ENCODE measurements at places on chromosomes 16 and 17. TPM values are rescaled to one million over a fixed set of nuclear protein-coding genes. Genes with fewer than 3 reads are reported as not detected.
A peak's percentile ranks its signal among the peaks of the same experiment; 100 is the strongest.

The DPEP2 gene
- total RNA-seq: not detected

The TSR3 gene
- 66.2 TPM for total RNA-seq

The CHST6 gene
- 22.4 TPM for total RNA-seq

The TP53TG3F gene
- total RNA-seq: not detected

The MRPL45 gene
- total RNA-seq: 47.5 TPM

The SLFN11 gene
- 17.6 TPM for total RNA-seq

The SCARF1 gene
- total RNA-seq: 1.1 TPM

The PPL gene
- total RNA-seq: 0.26 TPM

The RND2 gene
- total RNA-seq: 17.8 TPM

The MT1A gene
- total RNA-seq: not detected

The CTRB2 gene
- not detected for total RNA-seq

The C17orf67 gene
- total RNA-seq: 2.4 TPM

The HS3ST2 gene
- not detected for total RNA-seq

The CHRNE gene
- total RNA-seq: 0.21 TPM

GRCh38 chr17:74922172-74922571, 883 bp downstream of the USH1G start:
- no peak for DNase-seq

- no peak for DNase-seq
Measured at GRCh38 chr16:19173649-19174383, 5.8 kb downstream of the SYT17 start.

DNA sequence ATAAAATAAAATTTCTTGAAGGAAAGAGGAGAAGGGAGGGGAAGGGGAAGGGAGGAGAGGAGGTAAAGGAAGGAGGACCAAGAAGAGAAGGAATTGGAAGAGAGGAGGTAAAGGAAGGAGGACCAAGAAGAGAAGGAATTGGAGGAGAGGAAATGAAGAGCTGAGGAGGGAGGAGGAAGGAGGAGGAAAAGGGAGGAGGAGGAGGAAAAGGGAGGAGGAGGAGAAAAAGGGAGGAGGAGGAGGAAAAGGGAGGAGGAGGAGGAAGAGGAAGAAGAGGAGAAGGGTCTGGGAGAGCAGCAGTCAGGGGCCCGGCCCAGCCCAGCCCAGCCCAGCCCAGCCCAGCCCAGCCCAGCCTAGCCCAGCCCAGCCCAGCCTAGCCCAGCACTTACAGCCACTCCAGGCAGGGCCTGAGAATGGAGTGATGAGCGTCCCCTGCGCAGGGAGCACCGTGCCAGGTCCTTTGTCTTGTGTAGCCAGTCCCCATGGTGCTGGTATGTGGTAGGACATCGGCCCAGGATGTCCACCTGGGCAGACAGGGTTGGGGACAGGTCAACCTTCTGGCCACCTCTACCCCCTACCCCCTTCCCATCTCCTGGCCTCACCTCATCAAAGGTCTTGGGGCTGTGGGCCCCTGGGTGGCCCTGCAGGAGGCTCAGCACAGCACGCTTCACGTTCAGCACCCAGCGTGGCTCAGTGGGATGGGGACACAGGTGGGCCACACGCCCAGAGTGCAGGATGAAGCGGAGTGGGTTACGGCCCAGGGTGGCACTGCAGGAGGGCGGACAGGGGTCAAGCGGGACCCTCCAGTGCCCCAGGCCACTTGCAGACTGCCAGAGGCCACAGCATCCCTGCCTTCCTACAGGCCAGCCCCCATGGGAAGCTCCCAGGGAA, 70.9 kb downstream of the LITAF start:
- DNase-seq: no peak

- no peak for DNase-seq
Measured at GRCh38 chr17:53819956-53820355, 2.8 kb upstream of the KIF2B start.

GRCh38 chr16:11211977-11212797, 43.8 kb downstream of the SOCS1 start:
- DNase-seq: no peak

DNA sequence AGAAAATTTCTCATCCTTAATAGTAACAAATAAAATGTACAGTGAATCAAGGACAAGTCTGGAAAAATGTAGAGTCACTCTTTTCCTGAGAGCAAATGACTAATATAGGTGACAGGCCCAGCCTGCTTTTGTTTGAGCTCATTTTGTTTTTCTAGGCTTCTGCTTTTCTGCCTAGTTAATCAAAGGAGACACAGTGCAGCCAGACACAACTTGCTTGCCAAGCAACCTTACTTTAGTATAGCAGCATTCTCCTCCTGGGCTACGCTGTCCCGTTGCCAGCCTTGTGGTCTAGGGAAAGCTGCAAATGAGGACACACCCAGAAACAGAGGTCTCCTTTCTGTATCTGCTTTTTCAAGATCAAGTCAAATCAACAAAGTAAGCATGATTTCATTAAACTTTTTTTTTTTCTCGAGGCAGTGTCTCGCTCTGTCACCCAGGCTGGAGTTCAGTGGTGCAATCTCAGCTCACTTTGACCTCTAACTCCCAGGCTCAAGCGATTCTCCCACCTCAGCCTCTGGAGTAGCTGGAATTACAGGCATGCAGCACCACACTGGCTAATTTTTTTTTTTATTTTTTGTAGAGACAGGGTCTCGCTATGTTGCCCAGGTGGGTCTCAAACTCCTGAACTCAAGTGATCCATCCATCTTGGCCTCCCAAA, 17.2 kb downstream of the GINS3 start:
- DNase-seq: no peak

GRCh38 chr17:6355196-6355595, 79.7 kb downstream of the AIPL1 start:
- no peak for DNase-seq

DNA sequence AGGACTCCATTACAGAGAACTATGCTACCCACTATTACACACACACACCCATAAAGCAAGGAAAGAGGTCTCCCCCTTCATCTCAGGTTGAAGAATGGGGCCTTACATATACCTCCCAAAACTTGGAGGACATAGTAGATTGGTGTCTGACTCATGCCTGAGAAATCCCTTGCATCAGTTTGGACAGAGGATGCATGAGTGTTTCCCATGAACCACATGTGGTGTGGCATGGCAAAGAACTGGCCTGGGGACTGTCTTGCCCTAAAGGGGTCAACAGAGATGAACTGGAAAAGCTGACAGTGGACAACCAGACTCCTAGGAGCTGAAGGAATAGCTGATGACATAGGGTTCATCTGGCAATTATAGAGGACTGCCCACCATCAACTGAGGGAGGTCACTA, 54.0 kb downstream of the DYNLRB2 start:
- no peak for DNase-seq

DNA sequence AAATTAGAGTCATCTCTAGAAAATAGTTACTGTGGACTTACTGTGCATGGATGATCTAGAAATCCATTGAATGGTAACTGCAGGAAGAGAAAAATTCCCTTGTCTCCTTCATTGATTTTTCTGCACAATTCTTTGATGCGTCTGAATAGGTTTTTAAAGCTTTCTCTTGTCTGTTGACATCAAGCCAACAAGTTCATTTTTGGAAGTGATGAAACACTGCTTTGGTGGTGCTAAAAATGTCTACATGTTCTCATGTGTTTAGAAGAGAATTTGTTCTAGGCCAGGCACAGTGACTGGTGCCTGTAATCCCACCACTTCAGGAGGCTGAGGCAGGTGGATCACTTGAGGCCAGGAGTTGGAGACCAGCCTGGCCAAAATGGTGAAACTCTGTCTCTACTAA, 57.1 kb upstream of the AXIN2 start:
- no peak for DNase-seq

DNA sequence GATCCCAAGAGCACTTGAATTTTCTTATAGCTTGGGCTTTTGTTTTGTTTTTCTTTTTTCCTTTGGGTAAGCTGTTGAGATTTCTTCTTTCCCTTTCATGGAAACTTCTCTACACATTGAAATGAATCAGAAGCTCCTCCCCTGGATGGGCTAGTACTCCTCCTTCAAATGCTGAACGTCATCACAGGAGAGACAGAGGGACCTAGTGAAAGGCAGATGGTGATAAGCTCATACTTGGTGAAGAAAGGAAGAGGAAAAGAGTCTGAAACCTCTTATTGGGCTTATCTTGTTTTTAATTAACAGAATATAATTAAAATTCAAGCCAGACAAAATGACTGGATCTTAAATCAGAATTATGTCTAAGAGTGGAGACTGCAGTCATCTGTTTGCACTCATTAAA, 147.3 kb downstream of the SNX11 start:
- DNase-seq: no peak

GRCh38 chr16:57694725-57695679, at the start of gene DRC7:
DRC7 (plus strand) TSS chr16:57694806; CDS start chr16:57697950, 3,144 bp downstream.
- peak; percentile 44 for DNase-seq

DNA sequence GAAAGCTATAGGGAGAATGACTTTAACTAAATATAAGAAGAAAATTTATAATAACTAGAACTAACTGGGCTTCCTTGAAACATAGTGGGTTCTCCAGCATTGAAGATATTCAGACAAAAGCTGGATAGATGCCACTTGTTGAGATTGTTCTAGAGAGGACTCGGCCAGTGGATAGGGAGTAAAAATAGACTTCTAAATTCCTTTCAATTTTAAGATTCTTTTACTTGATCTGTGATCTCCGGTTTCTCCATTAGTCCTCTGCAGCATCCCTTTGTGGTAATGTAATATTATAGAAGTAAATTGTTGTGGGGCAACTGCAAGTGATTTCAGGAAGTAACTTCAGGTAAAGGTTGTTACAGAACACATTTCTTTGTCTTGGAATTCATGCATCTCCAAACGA, 10.3 kb upstream of the RARA start:
- no peak for DNase-seq

- no peak for DNase-seq
Measured at GRCh38 chr16:81790277-81790676, 11.2 kb downstream of the PLCG2 start.

DNA sequence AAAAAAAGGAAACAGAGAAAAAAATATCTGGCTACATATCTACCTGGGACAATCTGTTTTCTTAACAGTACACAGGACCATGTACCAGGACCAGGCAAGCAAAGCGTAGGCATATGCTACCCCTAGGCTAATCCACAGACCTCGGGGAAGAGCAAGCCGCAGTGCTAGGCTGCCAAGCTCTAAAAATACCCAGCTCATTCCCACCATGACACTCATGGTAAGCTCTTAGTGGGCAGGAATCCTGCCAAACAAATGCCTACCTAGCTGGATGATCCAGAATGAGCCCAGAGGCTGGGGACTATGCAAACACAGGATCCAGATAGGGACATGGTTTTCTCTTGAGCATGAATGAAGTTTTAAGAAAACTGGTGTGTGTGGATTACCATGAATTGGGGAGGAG, 95.6 kb downstream of the GRIN2A start:
- no peak for DNase-seq

GRCh38 chr17:47830396-47831002, 842 bp downstream of the MRPL10 start:
- no peak for DNase-seq

DNA sequence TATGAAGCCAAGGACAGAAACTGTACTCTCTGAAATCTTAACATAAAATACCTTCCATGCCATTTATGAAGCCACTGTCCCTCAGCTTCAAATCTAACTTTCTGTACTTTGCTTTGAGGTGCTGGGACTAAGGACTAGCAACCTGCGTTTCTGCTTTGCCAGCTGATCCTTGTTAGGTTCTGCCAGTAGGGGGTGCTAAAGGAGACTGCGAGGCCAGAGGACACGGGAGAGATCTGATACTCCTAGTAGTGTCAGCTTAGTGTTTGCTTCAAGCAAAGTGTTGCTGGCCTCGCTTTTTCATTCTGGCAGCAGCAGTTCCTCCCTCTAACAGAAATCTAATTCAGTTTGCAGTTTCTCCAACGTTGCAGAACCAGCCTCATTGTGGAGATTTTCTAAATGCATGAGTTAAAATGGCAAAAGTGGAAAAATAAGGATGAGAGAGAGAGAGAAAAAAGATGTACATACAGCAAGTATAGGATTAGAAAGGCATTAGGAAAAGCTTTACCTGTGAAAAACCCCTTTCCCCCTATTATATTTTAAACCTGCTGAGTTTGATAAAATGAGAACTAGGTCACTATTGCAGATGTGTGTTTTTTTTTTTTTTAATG, 297.5 kb downstream of the CA10 start:
- peak; percentile 60 for DNase-seq

GRCh38 chr17:7729816-7730215, 12.3 kb downstream of the DNAH2 start:
- no peak for DNase-seq

DNA sequence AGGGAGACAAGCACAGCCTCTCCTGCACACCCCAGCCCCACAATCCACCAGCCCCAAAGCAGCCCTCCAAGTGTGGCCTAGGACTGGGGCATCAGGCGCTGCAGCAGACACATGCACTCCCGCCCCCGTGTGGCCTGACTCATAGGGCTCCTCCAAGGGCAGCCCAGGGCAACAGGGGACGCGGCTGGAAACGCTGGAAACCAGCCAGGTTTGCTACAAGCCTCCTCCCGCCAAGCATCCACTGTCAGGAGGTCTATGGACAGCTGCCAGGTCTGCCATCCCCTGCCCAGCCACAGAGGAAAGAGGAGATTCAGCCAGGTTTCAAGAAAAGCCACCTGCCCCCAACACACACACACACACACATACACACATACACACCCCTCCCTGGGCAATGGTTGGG, 25.8 kb downstream of the SRCIN1 start:
- DNase-seq: no peak

DNA sequence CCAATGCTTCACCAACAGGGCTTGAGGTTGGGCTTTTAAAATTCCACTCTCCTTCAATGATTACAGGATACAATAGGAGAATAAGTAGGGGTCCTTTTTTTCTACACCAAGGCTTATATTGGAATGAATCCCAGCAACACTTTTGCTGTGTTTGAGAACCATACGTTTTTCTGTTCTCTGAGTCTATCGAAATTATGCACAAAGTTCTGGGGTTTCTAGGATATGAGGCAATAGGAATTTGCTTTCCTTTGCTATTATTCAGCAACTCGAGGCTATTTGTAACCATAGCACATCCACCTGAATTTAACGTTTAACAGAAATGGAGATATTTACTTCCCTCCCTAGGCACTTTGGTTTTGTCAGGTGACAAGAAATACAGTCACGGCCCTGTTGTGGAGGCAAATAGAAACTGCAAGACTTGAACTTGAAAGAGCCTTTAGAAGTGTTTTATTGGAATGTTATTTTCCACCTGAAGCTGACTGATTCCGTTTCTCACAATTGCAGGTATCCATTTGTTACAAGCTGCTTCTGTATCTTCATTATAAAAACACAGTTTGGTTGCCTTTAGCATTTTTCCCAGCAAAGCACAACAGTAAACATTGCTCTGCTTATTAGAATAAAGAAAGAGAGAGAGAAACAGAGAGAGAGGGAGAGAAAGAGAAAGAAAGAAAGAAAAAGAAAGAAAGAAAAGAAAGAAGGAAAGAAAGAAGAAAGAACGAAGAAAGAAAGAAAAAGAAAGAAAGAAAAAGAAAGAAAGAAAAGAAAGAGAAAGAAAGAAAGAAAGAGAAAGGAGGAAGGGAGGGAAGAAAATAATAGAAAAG, 109.6 kb downstream of the HS3ST3A1 start:
- no peak for DNase-seq

All from neural crest cell (in vitro differentiated cells).